ENCODE measurements at places on chromosomes 12 and 14.

- no peaks in the 10 kb centered on the region for H3K27me3 ChIP-seq
- H3K4me1 ChIP-seq, result peaks cover 9% of the 10 kb centered on the region
- no peak overlapping the region for H3K4me3 ChIP-seq
- H3K36me3 ChIP-seq, result peaks cover 8% of the 10 kb centered on the region
- peak; percentile 68 for DNase-seq
Observed at GRCh38 chr12:122368361-122369073, 54.0 kb downstream of the CLIP1 start.

DNA sequence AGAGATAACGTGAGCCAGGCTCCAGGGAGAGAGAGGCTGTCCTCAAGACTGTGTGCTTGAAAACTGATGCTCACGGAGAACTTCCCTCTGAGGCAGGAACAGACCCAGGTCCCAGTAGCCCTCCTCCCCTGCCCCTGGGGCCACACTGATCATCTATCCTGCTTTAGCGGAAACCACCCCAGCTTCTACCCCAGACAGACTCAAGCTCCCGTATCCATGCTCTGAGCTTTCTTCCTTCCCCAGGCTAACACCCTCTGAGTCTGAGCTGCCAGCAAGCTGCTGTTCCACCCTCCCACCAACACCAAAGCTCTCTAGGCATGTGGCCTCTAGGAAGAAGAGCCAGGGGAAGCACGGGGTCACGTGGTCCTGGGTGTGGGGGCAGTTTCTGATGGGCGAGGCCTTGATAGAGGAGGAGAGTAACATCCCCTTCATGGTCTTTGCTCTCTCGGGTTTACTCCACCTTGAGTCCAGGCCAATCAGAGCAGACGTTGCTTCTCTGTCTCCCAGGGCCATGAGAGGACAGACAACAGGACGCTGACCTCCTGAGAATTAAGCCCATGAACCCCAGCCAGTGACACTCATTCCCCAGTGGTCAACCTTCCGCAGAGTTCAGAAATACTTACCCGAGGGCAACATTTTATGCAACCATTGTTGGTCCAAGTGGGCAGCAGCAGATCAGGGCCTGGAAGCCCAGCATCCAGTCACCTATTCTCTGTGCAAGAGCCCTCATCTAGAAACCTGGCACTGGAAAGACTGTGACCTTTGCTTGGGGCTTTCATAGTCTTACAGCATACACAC, 1.4 kb downstream of the PCK2 start:
- H3K36me3 ChIP-seq, result peaks cover 17% of the 10 kb centered on the region
- H3K27me3 ChIP-seq, result no peaks in the 10 kb centered on the region
- H3K27ac ChIP-seq, result no peak overlapping the region
- H3K4me3 ChIP-seq, result no peak overlapping the region
- H3K4me1 ChIP-seq, result peaks cover 14% of the 10 kb centered on the region

GRCh38 chr12:51823875-51824565, 24.5 kb downstream of the FIGNL2 start:
- H3K27ac ChIP-seq, result no peak overlapping the region
- H3K27me3 ChIP-seq, result no peaks in the 10 kb centered on the region
- peaks cover 34% of the 10 kb centered on the region for H3K36me3 ChIP-seq
- no peak overlapping the region for H3K4me3 ChIP-seq

GRCh38 chr12:91892081-91892855, 253.4 kb downstream of the BTG1 start:
- H3K4me1 ChIP-seq, result peaks cover 2% of the 10 kb centered on the region
- no peaks in the 10 kb centered on the region for H3K36me3 ChIP-seq
- no peak overlapping the region for H3K27ac ChIP-seq
- no peak overlapping the region for H3K4me3 ChIP-seq
- H3K27me3 ChIP-seq, result no peaks in the 10 kb centered on the region

DNA sequence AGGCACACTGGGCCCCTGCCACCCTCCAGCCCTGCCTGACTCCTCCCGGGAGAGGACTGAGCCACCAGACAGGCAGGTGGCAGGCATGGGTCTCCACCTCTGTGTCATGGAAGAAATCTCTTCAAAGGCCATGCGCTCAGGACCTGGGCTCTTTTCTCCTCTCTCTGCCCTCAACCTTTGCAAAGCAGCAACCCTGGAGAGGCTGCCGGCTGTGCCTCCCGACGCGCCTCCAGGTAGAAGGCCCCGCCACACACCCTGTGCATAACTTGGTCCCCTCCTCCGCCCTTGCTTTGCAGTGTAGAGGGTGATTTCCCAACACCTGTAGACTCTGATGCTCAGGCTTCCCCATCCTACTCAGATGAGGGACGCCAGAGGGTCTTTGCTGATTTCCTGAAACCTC, 28.2 kb upstream of the TMEM179 start:
- no peaks in the 10 kb centered on the region for H3K36me3 ChIP-seq
- H3K4me3 ChIP-seq, result no peak overlapping the region
- H3K27ac ChIP-seq, result no peak overlapping the region
- H3K4me1 ChIP-seq, result no peaks in the 10 kb centered on the region
- H3K27me3 ChIP-seq, result no peaks in the 10 kb centered on the region

- no peak overlapping the region for H3K4me3 ChIP-seq
- H3K27ac ChIP-seq, result no peak overlapping the region
- H3K27me3 ChIP-seq, result no peaks in the 10 kb centered on the region
Observed at GRCh38 chr14:60744566-60744965, 10.0 kb downstream of the MNAT1 start.

DNA sequence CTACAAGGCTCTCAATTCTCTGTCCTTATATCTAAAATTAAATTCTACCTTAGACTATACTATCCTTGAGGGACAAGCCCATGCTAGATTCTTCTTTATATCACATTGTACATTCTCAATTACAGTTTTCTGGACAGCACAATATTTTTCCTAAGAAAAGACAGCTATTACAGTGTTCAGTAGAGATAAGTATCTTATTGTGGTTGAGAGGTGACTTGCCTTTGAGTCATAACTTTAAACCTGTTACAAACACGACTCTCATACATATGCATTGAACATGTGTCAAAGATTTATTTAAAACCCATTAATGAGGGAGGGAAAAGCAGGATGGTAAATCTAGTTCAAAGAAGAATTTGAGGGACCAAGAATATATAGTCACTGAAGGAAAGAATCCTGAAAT, 61.1 kb downstream of the TPH2 start:
- H3K4me1 ChIP-seq, result no peaks in the 10 kb centered on the region
- H3K4me3 ChIP-seq, result no peak overlapping the region
- no peaks in the 10 kb centered on the region for H3K27me3 ChIP-seq

DNA sequence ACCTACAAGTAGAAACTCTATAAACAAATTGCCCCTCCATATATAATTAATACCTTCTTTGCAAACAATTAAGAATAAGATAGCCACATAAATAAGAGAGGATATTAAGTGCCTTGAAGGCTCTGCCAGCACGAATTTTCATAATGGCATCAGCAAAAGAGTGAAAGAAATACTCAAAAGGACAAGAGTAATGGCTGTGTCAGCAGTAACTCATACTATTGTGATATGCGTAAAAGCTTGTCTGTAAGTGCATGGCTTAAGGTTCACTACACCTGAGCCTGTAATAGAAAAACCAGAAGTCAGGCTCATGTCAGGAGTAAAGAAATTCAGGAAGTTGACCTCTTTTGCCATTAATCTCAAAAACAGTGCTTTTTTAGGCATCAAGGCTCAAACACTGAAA, 204.1 kb downstream of the TRHDE start:
- no peak overlapping the region for H3K4me3 ChIP-seq
- no peaks in the 10 kb centered on the region for H3K4me1 ChIP-seq
- H3K36me3 ChIP-seq, result no peaks in the 10 kb centered on the region
- DNase-seq, result no peak

DNA sequence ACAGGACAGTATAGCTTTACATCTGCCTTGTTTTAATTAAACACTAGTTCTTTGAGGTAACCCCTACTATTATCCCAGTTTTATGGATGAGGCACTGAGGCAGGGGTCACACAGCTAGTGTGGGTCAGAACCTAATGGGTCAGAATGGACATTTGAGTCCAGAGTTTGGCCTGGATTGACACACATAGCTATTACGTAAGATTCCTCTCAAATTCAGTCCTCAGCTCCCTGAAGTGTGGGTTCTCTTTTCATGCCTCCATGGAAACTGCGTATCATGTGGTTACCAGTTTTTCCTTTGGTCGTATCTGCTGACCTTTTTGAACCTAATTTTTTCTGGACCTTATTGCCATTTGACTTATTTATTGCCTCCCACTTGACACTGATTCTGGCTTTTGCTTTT, 40.4 kb downstream of the PSEN1 start:
- no peaks in the 10 kb centered on the region for H3K27me3 ChIP-seq
- no peak overlapping the region for H3K4me3 ChIP-seq
- no peak overlapping the region for H3K27ac ChIP-seq
- H3K36me3 ChIP-seq, result peaks cover 26% of the 10 kb centered on the region

DNA sequence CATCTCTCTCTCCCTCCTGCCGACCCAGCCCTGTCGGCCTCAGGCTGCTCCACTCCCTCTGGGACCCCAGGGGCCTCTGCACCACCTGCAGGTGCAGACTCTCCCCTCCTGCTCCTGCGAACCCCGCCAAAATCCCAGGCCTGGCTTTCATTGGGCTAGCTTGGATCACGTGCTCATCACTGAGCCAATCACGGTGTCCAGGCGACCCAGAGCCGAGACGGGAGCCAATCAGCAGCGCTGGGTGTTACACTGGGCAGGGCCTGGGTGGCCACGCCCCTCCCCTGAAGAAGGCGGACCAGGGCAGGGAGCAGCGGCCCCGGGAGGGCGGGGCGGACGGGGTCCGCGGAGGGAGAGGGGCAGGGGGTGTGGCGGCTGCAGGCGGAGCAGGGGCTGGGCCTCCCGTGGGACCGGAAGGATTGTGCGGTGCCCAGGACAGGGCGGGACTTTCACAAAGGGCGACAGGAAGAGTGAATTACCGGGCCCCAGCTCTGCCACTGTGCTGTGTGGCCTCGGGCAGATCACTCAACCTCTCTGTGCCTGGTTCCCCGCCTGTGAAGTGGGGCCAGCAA, 66.6 kb upstream of the FBRSL1 start:
- H3K27me3 ChIP-seq, result peaks cover 9% of the 10 kb centered on the region
- no peak overlapping the region for H3K27ac ChIP-seq
- DNase-seq, result no peak
- H3K36me3 ChIP-seq, result no peaks in the 10 kb centered on the region
- H3K4me1 ChIP-seq, result no peaks in the 10 kb centered on the region
- no peak overlapping the region for H3K4me3 ChIP-seq

- H3K4me3 ChIP-seq, result no peak overlapping the region
- H3K36me3 ChIP-seq, result no peaks in the 10 kb centered on the region
- no peak for DNase-seq
- no peak overlapping the region for H3K27ac ChIP-seq
- no peaks in the 10 kb centered on the region for H3K4me1 ChIP-seq
Observed at GRCh38 chr14:103788086-103788485, 59.3 kb downstream of the PPP1R13B start.

- no peak overlapping the region for H3K27ac ChIP-seq
- no peak for DNase-seq
- no peak overlapping the region for H3K4me3 ChIP-seq
- H3K4me1 ChIP-seq, result peaks cover 2% of the 10 kb centered on the region
Observed at GRCh38 chr12:8077207-8077606, 4.9 kb upstream of the NECAP1 start.

DNA sequence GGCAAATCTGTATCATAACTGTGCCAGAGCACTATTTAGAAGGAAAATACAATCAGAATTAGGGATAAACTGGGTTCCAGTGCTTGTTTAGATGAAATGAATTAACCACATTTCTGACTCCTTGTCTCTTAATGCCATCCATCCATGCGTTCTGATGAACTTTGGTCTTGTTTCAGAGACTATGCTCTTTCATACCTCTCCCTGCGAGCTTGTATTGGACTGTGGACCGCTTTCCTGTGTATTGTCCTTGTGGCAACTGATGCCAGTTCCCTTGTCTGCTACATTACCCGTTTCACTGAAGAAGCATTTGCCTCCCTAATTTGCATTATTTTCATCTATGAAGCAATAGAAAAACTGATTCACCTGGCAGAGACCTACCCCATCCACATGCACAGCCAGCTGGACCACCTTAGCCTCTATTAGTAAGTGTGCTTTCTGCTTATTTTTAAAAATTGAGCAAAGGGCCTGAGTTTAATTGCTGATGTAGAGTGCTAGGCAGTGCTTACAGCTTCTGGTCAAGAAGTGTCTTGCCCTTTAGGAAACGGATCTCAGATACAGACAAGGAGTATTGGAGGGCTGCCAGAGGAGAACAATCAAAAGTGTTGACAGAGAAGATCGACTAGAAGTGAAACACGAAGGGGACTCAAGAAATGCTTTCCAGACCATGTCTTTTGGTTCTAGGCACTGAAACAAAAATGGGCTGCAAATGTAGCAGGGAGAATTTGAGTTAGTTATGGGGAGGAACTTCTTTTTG, 46.7 kb downstream of the SLC4A8 start:
- H3K27me3 ChIP-seq, result no peaks in the 10 kb centered on the region
- H3K4me1 ChIP-seq, result no peaks in the 10 kb centered on the region
- DNase-seq, result no peak
- H3K27ac ChIP-seq, result no peak overlapping the region
- no peak overlapping the region for H3K4me3 ChIP-seq
- H3K36me3 ChIP-seq, result peaks cover 29% of the 10 kb centered on the region

- peaks cover 20% of the 10 kb centered on the region for H3K36me3 ChIP-seq
- no peak overlapping the region for H3K27ac ChIP-seq
- no peak for DNase-seq
- H3K4me3 ChIP-seq, result no peak overlapping the region
- H3K4me1 ChIP-seq, result no peaks in the 10 kb centered on the region
- H3K27me3 ChIP-seq, result no peaks in the 10 kb centered on the region
Observed at GRCh38 chr14:70744641-70745040, 64.7 kb downstream of the MAP3K9 start.

DNA sequence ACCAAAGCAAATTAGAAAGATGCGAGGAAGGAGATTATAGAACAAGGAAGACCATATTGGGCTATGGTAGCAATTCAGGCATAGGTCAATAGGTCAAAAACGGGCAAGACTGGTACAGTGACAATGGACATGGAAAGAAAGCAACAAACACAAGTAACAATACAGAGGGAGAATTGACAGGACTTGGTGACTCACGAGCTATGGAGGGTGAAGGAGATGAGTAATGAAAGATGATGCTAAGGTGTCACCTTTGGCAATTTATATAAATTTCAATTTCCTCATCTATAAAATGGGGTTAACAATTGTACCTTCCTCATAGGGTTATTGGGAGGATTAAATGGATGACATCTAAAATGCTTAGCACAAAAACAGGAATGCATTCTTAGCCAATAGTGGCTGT, 15.1 kb upstream of the DUSP16 start:
- H3K4me1 ChIP-seq, result no peaks in the 10 kb centered on the region
- H3K27me3 ChIP-seq, result no peaks in the 10 kb centered on the region
- DNase-seq, result no peak
- no peak overlapping the region for H3K4me3 ChIP-seq

- H3K27me3 ChIP-seq, result no peaks in the 10 kb centered on the region
- peaks cover 2% of the 10 kb centered on the region for H3K36me3 ChIP-seq
- no peaks in the 10 kb centered on the region for H3K4me1 ChIP-seq
- no peak for DNase-seq
- no peak overlapping the region for H3K27ac ChIP-seq
Observed at GRCh38 chr12:1020389-1020788, 29.4 kb downstream of the ERC1 start.

GRCh38 chr12:6790496-6791150, 1.3 kb downstream of the CD4 start:
- H3K27ac ChIP-seq, result no peak overlapping the region
- H3K4me1 ChIP-seq, result no peaks in the 10 kb centered on the region
- no peaks in the 10 kb centered on the region for H3K36me3 ChIP-seq
- no peak overlapping the region for H3K4me3 ChIP-seq
- H3K27me3 ChIP-seq, result no peaks in the 10 kb centered on the region

All from trophoblast cell (in vitro differentiated cells and primary cell).